Activated naive CD4-positive, alpha-beta T cell treated with anti-CD3 and anti-CD28 coated beads, Interleukin-2, amount 50 U/mL, for 16 hours (primary cell): ENCODE measurements at places on chromosomes 6 and 20.

DNA sequence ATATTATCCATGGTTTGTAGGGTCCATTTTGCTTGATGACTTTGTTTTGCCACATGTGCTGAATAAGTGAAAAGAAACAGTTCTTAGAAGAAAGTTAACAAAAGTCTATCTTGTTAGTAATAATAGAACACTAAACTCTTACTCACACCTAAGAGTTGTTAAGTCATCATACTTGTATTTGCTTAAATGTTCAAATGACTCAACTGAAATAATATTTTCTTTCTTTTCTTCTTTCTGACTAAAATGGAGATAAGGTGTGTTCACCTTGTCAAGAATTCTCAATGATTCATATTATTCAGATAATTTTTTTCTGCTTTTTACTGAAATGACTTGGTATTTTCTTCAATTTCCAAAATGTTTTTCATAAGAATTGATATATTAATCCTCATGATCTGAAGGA is 327.2 kb downstream of the HTR1B start:
- no peak for DNase-seq

GRCh38 chr6:82015043-82015442 is 232.5 kb downstream of the IBTK start:
- no peak for DNase-seq

DNA sequence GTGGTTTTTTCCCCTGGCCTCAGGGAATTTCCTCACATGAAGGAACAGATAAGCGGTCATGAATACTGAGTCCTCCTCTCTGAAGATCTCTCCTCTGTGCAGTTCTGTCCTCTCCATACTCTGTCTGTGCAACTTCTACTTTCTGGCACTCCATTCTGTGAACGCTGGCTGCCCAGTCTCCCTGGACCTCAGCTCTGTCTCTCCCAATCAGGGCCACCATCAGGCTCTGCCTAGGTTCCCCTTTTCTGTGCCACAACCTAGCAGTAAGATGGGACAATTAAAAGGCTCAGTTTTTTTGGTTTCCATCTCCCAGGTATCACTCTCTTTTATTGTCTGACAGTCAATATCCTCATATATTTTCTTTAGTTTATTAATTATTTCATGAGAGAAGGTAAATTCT is 4.8 kb upstream of the ADGB start:
- DNase-seq, result no peak

DNA sequence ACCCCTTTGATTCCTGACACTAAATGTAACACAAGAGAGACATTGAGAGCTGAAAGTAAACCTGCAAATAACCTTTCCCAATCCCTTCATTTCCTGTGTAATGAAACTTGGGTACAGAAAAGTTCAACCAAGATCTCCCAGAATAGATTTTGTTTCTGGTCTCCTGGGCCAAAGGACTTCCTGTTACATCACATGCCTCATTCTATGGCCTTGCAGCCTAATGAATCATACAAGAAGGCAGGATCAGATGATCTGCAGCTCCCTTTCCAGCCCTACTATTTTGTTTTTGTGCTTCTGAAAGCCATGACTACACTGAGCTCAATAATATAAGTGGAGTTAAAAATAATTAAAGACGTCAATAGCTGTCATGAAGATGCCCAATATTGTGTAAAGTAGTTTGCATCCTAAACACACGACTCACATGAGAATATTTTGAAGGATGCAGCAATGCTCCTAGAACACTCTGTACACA is 73.4 kb upstream of the NOX3 start:
- DNase-seq, result no peak

DNA sequence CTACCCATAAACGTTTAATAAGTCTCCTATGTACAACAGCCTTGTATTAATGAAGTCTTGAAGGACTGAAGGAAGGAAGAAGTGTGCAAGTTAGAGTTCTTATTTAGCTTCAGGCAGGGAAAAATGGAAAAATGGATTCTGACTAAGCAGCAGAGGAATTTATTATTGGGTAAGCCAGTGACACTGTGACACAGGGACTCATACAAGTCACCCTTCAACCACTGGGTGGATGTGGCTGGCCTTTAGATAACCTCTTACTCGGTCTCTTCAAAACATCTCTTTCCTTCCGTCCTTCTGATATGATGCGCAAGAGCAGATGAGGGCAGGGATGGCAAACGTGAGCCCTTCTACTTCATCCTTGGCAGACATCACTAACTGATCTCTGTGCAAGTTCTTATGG is 145.6 kb downstream of the DHX35 start:
- no peak for DNase-seq

DNA sequence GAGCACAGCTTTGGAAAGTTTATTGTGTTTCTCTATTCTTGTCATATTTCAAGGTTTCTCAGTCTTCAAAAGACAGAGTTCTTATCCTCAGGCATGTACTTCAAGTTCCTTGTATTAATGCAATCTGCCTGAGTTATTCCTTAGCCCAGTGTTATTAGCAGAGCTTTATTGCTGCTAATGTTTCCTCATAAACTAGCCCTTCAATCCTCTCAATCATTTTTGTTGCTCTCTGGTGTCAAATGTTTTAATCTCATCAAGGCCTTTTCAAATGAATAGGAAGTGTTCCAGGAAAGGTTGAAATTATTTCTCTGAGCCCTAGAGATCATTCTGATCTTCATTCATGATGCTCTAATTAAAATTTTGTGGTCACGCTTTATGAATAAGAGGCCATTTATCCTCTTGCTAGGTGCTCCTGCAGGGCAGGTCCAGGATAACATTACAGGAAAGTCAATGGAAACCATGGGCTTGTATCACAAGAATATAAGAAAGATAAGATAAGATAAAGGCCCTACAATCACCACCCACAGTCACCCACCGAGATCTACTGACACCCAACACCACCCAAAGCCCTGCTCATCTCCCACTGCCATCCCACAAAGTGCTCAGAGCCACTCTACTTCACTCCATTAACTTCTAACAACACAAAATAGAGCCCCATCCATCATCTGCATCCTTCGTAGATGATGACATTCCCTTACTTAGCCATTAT is 125.9 kb downstream of the COL9A1 start:
- DNase-seq, result no peak

DNA sequence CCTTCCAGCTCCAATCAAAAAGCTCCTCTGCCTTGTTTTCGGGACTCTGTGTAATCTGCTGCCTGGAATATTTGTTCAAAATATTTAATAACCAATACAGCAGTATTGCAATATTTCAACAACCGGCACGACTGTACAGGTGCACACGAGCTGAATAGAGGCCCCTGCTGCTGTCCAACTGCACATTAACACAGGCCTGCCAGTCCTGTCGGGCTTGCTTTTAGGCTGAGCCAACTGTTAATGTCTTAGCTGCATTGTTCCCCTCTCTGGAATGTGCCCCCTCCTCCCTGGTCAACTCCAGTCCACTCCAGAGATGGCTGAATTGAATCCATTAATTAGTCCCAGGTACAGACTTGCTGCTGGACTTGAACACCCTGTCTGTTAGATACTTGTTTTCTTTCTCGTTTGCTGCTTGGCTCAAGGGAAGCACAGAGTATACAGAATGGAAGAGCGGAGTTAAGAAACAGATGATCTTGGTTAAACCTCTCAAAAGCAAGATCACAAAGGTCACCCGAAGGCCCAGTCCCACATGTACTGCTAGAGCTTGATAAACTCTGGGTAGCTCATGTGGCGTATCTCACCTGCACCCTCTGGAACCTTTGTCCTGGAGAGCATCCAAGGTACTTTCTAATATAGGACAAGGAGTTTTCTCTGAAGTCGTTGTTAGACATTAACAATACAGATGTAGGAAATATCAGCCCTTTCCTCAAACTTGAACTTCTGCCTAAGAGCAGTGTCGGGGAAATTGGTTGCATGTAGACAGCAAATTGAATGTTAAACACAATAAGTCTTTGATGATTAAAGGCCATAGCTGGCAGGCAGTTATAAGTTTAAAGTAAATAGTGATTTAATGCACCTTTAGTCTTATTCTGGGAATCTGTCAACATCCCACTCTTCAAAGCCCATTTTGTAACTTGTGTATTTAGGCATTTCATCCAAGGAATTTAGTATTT is 31.9 kb downstream of the SHLD1 start:
- DNase-seq, result no peak

GRCh38 chr20:35085477-35086225 is 7.0 kb downstream of the TRPC4AP start:
- no peak for DNase-seq

- DNase-seq, result no peak
These were observed 35.8 kb downstream of the AGPAT4 start for GRCh38 chr6:161238081-161238480.

DNA sequence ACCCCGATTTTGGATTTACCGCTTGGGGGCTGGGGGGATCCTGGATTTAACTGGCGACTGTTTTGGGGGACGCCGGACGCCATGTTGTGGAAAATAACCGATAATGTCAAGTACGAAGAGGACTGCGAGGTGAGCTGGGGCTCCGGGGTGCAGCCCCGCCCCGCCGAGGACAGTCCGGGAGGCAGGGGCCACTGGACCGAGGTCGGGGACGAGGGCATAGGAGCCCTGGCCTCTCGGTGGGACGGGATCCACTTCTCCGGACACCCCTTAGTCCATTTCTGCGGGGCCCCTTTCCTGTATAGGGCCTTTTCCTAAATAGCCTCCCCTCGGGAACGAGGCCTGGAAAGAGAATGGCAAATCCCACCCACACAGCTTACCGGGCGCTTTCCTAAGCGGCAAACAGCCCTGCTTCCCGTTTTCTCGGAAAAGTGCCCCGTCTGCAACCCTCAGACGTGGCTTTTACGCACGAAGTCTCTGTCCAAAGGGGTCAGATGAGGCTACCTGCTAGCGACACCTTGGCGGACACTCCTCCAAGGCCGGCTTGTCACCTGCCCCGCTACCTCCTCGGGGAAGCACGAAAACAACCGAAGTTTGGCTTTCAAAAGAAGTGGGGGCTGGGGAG is 469 bp downstream of the TFAP2C start:
- DNase-seq, result no peak

GRCh38 chr6:45174045-45174444 is 154.1 kb upstream of the RUNX2 start:
- no peak for DNase-seq

GRCh38 chr20:32524829-32525501 is 60.2 kb downstream of the NOL4L start:
- no peak for DNase-seq

- peak; percentile 46 for DNase-seq
These were observed 1.2 kb upstream of the MAFB start for GRCh38 chr20:40689943-40690835.

DNA sequence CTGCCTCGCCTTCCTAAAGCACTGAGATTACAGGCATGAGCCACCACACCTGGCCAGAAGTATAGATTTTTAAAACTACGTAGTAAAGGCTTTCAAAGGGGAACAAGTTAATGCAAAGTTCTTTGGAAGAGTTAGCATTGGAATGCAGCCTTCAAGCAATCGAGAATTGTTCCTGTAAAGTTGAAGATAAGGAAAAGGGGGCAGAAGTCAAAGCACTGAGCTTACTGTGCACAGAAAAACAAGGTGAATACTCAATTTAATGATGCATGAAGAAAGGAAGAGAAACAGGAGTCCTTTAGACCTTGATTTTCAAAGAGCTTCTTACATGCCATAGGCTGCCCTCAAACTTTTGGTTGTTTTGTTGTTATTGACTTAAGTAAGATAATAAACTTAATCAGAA is 29.1 kb upstream of the LGSN start:
- DNase-seq, result no peak

- DNase-seq, result no peak
These were observed 73.6 kb upstream of the TRAF3IP2 start for GRCh38 chr6:111679126-111679858.

- DNase-seq, result no peak
These were observed 223.1 kb downstream of the NRN1 start for GRCh38 chr6:5783584-5784089.

GRCh38 chr6:72968704-72969103 is 256.6 kb downstream of the KHDC1L start:
- DNase-seq, result no peak

GRCh38 chr6:34350137-34350933 is 42.1 kb downstream of the NUDT3 start:
- DNase-seq, result no peak

GRCh38 chr6:166423051-166423745 is 40.5 kb upstream of the MPC1 start:
- no peak for DNase-seq

DNA sequence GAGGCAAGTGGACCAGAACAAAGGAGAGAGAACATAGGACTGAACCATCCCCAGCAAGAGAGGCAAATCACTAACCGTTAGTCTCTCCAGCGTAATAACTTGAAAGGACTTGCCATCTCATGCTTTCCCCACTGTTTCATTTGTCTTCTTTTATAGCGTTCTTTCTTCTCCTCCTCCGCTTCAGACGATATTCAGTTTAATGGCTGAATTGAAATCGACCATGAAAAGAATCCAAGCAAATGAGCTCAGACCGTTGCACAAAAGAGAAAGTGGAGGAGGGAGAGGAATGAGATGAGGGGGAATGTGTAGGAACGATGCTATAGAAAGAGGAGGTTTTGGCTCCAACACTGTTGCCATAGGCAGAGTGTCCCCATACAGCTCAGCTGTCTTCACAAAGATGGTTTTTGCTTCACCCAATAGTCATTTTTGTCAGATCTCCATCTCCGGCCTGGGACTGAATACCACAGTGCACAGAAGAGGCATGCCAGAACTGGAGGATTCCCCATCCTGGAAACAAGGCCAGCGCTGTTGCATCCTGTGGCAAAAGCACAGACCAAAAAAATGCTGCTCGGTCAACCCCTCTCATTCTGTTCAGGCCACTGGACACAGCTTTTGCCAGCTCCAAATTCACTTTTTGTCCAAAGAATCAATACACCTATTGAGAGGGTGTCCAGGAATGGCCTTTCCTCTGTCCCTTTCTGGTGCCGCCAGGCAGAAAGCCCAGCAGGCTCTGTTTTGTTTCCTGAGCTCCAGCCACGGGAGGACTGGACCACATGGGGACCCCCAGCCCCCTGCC is 176.1 kb downstream of the ID4 start:
- DNase-seq, result no peak

DNA sequence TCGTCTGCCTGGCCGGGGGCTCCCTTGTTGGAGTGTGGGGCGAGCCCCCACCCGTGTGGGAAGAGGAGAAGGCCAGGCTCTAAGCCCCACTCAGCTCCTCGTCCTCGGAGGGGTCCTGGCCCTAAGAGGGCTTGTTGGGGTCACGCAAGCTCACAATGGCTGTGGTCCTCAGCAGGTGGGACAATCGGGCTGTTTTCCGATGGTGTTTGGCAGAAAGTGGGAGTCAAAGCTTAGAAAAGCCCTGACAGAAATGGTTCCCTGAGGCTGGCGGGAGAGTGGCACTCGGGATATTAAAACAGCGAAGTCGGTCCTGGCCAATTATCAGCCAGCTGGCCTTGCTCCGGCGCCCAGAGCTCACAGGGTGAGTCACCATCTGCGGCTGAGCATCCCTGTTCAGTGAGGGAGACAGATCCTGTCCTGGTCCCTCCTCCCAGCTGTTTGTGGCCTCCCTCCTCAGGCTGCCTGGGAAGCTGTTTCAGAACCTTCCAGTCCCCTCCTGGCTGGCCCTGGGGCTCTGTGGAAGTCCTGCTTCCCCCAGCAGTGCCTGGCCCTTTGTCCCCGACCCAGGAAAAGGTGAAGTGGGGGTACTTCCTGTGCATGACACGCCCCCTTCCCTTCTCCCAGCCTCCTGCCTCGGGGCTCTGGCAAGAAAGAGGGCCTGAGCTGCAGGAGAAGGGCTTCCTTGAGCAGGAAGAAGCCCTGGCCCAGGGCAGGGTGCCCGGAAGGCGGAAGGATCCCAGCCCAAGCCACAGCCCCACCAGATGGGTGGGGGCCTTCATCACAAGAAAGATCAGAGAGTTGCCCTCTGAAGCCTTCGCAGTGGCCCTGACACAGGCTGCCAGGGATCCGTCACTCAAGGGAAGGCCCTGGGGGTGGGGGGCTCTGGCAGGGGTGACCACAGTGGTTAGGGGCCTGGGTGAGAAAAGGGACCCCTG is 53.6 kb upstream of the BHLHE23 start:
- DNase-seq, result peak; percentile 6
